T-cell (primary cell): ENCODE measurements at places on chromosomes 11 and 22.
A peak's percentile ranks its signal among the peaks of the same experiment; 100 is the strongest.

GRCh38 chr22:30557243-30557642, 10.7 kb upstream of the SEC14L6 start:
- no peak for DNase-seq

DNA sequence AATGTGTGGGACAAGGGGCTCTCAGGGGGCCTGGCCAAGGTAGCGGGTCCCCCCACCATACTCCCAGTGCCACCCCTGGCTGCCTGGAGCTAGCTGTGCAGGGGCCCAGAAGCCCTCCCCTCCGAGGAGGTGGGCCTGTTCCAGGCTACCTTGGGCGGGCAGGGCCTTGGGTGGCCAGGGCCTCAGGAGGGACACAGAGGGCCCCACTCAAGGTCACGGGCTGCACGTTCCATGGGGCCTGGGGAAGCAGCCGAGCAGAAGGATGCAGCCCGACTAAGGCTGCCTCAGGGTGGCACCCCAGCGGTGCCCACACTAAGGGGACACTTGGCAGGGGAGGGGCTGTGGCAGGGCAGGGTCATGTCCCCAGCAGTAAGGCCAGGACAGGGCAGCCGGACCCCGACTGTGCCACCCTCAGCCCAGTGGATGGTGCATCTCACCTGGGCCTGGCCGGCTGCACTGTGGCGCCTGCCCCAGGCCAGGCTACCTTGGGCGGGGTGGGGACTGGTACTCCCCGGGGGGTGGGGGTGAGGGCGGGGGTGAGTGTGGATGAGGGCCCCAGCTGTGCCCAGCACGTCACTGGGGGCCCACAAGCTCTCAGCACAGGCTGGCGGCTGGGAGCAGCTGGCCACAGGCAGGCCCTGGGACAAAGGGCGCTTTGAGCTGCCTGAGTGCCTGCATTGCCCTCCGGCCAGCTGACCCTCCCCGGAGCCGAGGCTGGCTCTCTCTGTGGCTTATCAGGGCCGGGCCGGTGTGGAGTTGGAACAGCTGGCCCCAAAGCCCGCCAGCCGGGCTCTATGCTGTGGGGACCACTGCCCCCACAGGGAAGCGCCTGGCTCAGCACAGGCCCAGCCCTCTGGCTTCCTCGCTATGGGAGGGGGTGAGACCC, 117.1 kb downstream of the KCNQ1 start:
- no peak for DNase-seq

DNA sequence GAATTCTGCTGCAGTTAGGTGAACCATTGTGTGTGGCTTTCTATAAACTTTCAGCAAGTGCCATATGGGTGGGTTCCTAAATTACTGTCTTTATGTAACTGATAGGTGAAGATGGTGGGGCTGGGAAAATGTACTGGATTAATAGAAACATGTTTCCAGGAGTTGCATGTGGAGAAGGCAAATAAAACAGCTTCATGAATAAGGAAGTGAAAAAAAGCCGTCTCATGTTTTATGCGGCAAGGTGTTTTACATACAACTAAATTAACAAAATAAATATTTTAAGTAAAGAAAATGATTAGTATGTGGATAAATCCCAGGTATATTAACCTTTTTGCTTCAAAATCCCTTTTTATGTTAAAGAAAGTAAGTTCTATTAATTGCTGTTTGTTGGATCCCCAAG, 67.2 kb downstream of the EXT2 start:
- no peak for DNase-seq

DNA sequence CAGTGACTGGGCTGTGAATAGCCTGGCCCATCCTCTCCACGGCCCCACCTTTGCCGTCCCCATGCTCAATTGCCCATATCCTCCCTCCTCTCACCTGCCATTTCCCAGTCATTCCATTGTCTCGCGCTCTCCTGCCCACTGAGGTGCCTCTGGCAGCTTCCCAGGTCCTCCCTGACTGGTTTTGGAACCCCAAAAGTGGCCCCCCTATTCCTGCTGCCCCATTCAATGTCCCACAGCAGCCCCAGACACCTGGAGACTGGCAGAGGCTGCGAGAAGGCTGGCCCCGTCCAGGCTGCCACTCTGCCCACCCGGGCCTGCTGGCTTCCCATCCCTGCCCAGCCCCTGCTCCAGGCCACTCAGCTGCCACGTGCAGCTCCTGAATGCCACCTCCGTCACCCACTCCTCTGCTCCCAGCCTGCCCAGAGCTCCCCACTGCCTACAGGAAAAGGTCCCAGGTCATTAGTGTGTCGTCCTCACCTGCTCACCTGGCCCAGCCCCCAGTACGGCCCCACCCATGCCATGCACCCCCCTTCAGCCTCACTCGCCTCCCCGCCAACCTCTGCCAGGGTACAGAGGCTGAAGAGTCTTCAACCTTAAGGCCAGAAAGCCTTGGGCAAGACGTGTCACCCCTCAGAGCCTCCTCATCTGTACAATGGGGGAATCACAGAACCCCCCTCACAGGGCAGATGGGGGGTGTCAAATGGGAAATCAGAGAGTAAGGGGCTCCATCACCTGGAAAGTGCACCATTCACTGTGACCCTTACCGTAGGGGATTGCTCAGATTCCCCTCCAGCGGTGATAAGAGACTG, 37.5 kb downstream of the KCNJ4 start:
- DNase-seq = no peak

DNA sequence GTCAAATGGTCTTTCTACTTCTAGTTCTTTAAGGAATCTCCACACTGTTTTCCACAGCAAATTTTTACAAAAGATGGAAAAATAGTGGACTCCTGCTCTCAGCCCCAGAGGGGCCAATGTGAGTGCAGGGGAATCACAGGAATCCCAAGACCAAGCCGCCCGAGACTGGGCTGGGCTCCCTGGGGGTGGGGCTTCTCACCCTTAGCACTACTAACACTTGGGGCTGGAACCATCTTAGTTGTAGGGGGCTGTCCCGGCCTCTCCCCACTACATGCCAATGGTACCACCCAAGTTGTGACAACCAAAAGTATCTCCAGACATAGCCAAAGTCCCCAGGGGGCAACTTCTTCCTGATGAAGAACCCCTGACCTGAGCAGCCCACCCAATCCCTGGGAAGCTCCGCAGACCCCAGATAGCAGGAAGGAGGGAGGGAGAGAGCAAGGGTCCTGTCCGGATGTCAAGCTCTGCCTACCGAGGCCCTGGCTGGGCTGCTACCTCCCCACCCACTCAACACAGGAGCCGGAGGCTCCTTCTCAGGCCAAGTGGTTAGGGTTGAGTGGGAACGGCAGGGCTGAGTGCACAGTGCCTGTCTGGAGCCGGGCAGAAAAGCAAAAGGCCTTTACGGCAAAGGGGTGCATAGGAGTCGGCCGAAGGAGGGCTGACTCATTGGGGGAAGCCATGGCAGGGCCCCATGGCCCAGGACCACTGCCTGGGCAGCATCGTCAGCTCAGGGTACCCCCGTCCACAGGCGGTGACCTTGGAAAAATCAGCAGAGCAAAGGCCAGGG, 122.5 kb upstream of the FGF3 start:
- DNase-seq = no peak

DNA sequence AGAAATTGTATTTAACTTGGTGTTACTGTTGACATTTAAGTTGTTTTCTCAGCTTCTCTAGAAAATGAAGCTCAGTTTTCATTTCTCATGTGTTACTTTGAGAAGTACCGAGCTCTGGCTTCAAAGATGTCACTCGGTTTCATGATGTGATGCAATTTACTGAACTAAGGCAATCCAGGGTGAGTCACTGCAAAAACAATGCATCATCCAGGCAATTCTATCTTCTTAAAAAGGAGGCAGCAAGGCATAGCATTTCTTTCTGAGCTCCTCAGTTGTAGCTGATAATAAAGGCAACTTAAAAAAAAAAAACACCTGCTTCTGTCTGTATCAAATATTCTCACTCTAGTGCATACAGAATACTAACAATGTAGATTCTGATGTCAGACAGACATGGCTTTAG, 91.1 kb upstream of the KCNA4 start:
- DNase-seq = no peak

DNA sequence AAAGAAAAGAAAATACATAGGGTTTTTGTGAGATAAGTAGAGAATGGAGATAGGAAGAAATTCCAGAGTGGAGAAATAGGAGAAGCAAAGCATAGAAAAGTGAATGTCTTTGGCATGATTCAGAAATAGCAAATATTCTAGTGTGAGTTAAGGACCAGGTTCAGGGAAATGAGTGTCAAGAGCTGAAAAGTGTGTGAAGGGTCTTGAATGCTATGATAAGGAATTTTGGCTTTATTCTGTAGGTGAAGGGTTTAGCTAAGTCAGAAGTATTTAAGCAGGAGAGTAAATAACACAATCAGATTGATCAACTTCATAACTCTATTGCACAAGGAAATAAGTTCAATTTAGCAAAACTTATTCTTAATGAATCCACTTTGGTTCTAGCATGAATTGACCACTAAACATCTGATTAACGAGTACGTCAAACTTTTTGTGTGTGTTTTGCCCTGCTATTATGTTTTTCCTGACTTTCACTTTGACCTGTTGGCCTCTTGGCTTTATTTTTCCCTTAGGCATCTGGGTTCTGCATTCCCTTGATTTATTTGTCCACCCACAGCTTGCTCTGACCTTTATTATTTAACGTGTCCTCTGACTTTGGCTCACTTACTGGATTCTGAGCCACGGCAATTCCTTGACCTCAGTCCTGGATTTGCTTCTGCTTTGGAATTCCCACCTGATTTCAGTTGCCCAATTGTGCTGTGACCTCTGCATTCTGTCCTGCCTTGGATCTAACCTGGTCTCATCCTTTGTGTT, 11.9 kb upstream of the TMEM218 start:
- DNase-seq = no peak

GRCh38 chr11:13140028-13140870, 131.1 kb downstream of the RASSF10 start:
- no peak for DNase-seq

GRCh38 chr11:1844221-1845094, 5.7 kb downstream of the TNNI2 start:
- DNase-seq = no peak

DNA sequence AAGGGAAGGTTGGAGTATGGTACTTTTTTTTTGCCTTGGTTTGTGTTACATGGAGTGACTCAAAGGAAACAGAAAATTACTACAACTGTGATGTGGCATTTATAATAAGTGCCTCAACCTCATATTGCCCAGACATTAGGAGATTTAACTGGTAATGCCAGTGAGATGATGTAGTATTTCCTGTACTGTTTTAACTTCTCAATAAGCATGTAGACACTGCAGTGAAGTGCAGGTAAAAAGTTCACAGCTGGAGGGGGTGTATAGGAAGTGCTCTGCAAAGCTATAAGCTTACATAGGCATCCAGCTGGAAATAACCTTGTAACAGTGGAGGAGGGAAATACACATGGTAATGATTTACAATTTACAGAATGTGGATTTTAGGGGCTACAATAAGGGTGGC, 138.2 kb upstream of the MTMR2 start:
- DNase-seq = no peak

- no peak for DNase-seq
Measured at GRCh38 chr22:50583294-50583861, 729 bp upstream of the CHKB start.

GRCh38 chr11:36400766-36401455, 104.8 kb downstream of the PRR5L start:
- no peak for DNase-seq

DNA sequence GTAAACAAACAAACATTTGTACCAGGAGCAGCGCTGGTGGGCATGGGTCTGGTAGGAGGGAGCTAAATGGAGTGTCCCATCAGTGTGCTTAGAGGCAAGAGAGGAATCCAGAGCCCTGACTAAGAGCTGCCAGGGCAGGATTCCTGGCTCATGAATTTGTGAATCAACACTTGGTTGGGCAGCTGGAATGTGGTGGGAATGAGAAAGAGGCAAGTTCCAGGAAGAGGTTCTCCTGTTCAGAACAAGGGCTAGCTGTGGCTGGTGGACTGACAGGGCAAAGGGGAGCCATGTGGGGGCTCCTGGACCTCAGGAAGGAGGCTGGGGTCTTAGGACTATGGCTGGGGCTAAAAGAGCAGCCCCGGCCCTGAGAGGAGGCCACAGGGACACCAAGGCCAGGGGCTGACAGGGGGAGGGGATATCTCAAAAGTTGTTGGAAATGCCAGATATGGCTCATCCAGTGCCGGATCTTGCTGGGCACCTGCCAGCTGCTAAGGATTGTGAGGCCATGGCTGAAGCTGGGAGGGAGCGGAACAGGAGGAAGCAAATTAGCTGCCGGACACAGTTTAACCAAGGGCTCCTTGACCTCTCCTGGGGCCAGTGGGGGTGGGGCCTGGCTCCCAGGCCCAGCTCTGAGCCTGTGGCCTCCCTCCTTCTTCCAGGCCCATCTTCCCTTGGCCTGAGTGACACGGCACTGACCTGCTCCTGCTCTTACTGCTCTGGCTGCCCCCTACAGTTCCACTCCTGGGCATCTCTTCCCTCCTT, 14.6 kb upstream of the P2RY6 start:
- DNase-seq = no peak

- no peak for DNase-seq
Measured at GRCh38 chr11:33463059-33463458, 205.9 kb downstream of the HIPK3 start.

GRCh38 chr11:76788661-76789442, 5.7 kb downstream of the TSKU start:
- no peak for DNase-seq

GRCh38 chr11:48051217-48051830, 71.0 kb downstream of the PTPRJ start:
- DNase-seq = no peak

DNA sequence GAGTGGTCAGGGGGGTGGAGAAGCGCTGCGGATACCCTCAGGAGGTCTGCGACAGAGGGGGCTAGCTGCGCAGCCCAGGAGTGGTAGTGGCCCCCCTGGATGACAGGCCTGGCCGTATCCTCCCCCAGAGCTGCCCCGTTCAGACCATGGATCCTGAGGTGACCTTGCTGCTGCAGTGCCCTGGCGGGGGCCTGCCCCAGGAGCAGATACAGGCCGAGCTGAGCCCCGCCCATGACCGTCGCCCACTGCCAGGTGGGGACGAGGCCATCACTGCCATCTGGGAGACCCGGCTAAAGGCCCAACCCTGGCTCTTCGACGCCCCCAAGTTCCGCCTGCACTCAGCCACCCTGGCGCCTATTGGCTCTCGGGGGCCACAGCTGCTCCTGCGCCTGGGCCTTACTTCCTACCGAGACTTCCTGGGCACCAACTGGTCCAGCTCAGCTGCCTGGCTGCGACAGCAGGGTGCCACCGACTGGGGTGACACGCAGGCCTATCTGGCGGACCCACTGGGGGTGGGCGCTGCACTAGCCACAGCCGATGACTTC, 505 bp downstream of the NUDT22 start:
- DNase-seq = peak; percentile 38

GRCh38 chr22:35257002-35257320, 332 bp upstream of the HMGXB4 start:
- no peak for DNase-seq

GRCh38 chr11:31326470-31327148, 42.9 kb downstream of the DCDC1 start:
- no peak for DNase-seq
